ENCODE measurements at places on chromosomes 4 and X.

GRCh38 chr4:120801137-120801758, 121.3 kb downstream of the PRDM5 start:
- DNase-seq: no peak

DNA sequence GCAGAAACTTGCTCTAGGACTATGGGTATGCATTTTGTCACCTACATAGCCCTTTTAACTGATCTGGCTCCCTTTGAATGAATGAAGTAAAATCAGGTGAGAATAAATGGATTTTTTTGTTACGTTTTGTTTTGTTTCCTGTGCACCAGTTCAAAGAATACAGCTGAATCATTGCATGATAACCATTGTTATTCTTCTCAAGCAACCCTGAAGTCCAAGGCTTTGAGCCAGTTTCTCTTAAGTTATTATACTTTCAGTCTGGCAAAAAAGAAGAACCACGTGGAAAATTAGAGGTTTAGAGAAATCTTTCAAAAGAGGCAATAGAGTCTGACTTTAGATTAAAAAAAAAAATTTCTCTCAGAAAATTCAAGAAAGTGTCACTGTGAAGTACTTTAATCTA, 398.6 kb upstream of the TECRL start:
- DNase-seq: no peak

GRCh38 chr4:86334020-86334750, 25.7 kb downstream of the MAPK10 start:
- no peak for DNase-seq

DNA sequence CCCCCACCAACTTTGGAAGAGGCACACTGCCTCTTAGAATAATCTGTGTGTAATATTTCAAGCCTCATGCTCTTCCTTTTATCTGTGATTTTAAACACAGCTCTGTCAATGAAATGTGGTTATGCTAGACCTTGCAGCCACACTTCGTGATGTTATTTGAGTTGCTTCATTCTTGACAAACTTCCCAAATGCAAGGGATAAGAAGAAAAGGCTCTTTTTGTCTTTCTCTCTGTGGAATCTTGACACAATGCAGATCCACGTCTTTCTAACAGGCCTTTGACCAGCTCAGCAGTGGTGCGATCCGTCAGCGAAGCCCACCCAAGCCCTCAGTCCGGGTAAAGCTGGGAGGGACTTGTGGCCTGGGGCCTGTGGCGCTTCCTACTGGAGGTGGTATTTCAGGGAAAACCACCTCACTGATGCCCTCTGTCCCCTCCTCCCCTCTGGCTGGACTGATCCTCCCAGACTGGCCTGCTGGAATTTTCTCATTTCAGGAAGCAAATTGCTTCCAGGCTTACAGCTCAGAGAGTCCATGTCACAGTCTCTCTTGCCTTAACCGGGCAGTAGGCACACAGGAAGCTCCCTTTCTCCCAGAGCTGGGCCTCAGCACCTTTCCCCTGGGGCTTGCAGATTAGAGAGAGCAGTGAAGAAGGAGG, 19.5 kb upstream of the CCKAR start:
- DNase-seq: no peak

- DNase-seq: no peak
Measured at GRCh38 chr4:184980261-184980660, 38.0 kb upstream of the HELT start.

DNA sequence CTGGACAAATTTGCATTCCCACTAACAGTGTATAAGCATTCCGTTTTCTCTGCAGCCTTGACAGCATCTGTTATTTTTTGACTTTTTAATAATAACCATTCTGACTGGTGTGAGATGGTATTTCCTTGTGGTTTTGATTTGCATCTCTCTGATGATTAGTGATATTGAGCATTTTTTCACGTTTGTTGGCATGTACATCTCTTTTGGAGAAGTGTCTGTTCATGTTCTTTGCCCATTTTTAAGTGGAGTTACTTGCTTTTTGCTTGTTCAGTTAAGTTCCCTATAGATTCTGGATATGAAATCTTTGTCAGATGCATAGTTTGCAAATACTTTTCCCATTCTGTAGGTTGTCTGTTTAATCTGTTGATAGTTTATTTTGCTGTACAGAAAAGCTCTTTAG, 68.8 kb downstream of the ADAMTS3 start:
- DNase-seq: no peak

GRCh38 chrX:19350941-19351384, 7.2 kb downstream of the PDHA1 start:
- no peak for DNase-seq

- no peak for DNase-seq
Measured at GRCh38 chr4:184032091-184032490, 127.0 kb downstream of the STOX2 start.

DNA sequence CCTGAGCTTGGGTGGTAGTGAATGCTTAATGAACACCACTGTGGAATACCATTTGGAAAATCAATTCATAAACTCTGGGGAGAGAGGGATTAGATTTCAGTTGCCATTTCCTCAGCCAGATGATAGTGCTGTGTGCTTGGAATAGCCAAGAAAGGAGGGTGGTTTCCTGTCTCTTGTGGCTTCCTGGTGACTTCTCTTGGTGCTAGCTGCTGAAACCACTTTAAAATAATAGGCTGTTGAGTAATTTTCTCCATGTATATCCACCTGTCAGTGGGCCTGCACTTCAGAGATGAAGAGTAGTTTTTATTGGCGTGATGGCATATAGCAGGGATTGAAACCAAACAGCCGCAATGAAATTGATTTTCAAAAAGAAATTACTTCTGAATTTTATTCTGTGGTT, 11.8 kb downstream of the EDA start:
- DNase-seq: no peak

GRCh38 chrX:40329616-40330015, 231.9 kb upstream of the BCOR start:
- DNase-seq: no peak

DNA sequence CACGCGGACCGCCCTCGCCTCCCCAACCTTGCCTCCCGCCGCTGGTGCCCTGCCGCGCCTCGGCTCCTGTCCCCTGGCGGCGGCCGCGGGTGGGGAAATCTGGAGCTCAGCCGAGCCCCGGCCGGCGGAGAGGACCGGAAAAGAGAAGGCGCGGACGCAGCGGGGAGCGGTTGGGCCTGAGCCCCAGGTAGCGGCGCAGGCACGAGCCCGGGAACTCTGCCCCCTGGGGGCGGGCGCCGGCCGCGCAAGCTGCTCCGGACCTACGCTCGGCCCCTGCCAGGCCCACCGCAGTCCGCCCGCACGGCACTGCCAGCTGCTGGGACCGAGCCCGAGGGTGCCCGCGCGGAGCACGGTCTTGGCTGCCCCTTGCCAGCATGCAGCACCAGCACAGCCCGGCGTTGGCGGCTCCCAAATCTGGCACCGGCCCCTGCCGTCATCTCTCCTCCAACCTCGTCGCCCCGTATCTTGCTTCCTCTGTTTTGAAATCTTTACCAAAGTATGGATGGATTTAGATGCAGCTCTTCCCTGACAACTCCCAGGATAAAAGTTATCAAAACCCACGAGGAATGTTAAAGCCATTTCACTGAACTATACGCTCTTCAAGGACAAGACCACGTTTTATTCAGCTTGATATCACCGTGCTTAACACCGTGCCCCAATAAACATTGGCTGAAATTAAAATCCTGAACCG, at the start of gene PRSS12:
PRSS12 (minus strand) TSS at position 161 of the 691 bp plus-strand sequence. CDS start 283 bp downstream, outside the sequence.
- peak; percentile 31 for DNase-seq

GRCh38 chrX:38236901-38237615, 16.4 kb upstream of the SRPX start:
- no peak for DNase-seq
